ENCODE measurements at places on chromosomes 12 and 14. TPM values are rescaled to one million over a fixed set of nuclear protein-coding genes. Genes with fewer than 3 reads are reported as not detected.

PTGER2 gene
- 0.55 TPM for total RNA-seq

ARL1 gene
- total RNA-seq = 79.6 TPM

PARP11 gene
- total RNA-seq = 14.6 TPM

ARID4A gene
- 50.3 TPM for total RNA-seq

RHNO1 gene
- total RNA-seq = 13.2 TPM
